ENCODE measurements at places on chromosomes 1 and 21.

- no peak for DNase-seq
Observed at GRCh38 chr21:29514652-29515247, 216.0 kb downstream of the BACH1 start.

DNA sequence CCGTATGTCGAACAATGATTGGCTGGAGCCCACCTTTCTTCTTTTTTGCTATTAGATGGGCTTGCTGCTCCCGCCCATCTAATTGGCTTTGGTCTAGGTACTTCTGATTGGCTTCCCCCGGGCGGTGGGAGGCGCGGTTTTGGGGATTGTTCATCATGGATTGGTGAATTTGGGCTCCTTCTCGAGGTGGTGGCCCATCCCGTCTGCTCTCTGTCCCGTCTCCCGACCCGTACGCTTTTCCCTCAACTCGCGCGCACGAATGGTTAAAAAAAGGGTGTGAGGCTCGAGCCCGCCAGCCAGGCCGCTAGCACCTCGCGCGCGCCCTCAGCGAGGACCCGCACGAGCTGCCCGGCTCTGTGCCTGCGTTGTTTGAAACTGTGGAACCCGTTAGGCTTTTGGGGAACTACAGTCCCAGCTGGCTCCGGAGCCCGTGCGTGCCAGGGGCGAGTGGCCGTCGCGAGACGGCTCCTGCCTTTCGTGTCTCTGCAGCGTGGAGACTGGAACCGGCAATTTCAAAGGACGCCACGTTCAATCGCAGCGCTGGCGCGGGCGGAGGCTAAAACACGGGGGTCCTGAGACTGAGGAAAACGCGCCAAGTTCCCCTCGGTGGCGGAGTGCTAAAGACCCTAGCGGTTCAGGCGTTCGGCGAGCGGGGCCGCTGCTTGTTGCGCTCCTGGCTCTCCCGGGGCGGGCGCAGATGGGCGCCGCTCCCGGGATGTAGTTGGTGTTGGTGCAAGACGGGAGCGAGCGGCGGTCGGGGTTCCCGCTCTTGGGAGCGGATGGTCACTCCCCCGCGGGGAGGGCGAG is at the start of gene USP1:
USP1 (plus strand) TSS at position 584 of the 807 bp plus-strand sequence. CDS start 2,819 bp downstream, outside the sequence.
- DNase-seq, result peak; percentile 98

GRCh38 chr1:221858818-221859611 is 117.1 kb upstream of the DUSP10 start:
- DNase-seq, result no peak

- no peak for DNase-seq
Observed at GRCh38 chr1:54888080-54888733, 1.2 kb upstream of the DHCR24 start.

- no peak for DNase-seq
Observed at GRCh38 chr1:39671793-39672550, at the start of gene NT5C1A. Gene NT5C1A (minus strand): TSS chr1:39672107. CDS start chr1:39672038, 69 bp downstream.

GRCh38 chr1:204072931-204073836 is at the start of gene SOX13:
Gene SOX13 (plus strand): TSS chr1:204073115. CDS start chr1:204112916, 39,801 bp downstream.
- peak; percentile 89 for DNase-seq

DNA sequence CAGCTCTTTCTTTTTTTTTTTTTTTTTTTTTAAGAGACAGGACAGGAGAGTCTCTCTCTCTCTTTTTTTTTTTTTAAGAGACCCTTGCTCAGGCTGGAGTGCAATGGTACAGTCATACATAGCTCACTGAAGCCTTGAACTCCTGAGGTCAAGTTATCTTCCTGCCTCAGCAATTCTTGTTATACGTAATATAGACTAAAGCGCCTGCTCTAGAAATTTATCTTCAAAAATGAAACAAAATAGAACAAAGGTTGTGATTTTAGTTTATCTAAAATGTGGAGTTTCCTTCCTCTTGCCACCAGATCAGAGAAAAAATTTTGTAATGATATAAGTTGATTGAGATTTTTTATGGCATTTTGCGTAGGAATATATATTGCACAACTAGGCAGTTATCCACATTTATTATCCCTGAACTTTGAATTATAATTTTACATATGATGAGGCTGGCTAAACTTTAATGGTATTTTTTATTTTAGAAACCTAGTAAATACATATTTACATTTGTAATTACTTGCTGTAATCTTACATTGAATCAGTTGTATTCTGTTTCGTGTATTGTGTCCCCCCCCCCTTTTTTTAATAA is 44.2 kb downstream of the MTF2 start:
- DNase-seq, result no peak

GRCh38 chr1:161929137-161929536 is 94.5 kb downstream of the OLFML2B start:
- DNase-seq, result no peak

- DNase-seq, result no peak
Observed at GRCh38 chr1:34425785-34426184, 249.1 kb downstream of the C1orf94 start.

- DNase-seq, result no peak
Observed at GRCh38 chr1:228900099-228900885, 165.0 kb downstream of the RHOU start.

GRCh38 chr1:181263444-181263843 is 174.9 kb downstream of the IER5 start:
- no peak for DNase-seq

DNA sequence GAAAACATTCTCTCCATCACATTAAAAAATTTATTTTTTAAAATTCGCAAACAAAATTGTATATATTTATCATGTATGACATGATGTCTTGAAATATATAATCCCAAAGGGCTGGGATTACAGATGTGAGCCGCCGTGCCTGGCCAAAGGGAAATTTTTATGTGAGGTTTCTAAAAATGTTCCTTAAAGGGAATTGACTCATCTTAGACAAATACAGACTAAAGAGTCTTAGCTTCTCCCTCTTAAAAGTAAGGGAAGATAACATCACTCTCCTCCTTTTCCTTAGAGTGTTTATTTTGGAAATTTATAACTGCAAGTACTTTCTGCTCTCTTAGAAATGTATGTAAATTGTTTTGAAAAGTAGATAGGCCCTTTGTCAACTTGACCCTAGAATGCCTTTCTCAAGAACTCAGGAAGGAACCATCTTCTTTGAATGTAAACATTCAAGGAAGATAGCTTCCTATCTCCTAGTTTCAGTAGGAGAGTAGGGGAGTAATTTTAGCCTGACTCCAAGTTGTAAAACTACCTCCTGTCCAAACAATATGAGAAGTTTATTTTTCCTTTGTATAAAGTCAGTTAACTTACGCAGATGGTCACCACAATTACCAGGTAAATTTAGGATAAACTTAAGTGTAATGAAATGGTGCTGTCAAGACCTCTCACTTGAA is 59.5 kb downstream of the C21orf91 start:
- DNase-seq, result no peak

DNA sequence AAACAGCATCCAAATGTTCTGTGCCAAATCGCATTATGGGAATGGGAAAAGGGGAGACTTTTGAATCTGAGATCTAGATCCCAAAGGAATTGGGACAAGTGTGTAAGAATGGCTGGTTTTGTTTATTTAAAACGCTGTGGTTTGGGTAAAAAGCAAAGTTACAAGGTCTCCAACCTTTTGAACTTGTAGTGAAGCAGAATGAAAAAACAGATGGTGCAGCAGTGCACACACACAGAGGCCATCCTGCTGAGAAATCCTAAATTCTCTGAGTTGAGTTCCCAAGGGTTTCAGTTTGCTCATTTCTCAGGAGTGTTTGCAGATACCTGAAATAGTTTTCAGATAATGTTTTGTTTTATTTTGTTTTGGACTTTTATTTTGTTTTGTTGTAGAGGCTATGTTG is 80.2 kb upstream of the CD1D start:
- DNase-seq, result no peak

DNA sequence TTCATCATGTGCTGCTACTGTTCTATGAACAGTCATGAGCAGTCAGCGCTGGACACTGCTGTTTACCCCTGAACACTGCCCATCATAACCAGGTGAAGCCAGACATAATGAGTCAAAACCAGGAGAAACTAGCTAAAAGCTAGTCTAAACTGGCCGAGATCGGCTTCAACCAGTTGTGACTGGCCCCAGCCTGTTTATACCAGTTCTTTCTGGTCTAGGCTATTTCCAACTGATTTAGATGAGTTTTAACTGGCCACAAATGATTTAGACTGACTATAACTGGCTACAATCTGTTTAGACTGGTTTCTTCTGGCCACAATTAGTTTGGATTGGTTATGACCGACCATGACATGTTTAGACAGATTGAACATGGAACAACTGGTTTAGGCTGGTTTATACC is 348.3 kb upstream of the CAMK1G start:
- no peak for DNase-seq

DNA sequence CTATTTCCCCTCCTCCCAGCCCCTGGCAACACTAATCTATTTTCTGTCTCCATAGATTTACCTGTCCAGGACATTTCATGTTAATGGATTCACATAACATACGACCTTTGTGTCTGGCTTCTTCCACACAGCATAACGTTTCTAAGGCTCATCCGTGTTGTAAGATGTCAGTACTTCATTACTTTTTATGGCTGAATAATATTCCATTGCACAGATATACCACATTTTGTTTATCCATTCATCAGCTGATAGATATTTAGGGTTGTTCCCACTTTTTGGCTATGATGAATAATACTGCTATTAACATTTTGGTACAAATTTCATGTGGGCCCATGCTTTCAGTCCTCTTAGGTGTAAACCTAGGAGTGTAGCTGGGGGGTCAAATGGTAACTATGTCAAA is 38.2 kb downstream of the GLIS1 start:
- DNase-seq, result no peak

GRCh38 chr1:219790834-219791615 is 137.3 kb downstream of the SLC30A10 start:
- peak; percentile 30 for DNase-seq
